ENCODE measurements at places on chromosomes 13 and 19. TPM values are rescaled to one million over a fixed set of nuclear protein-coding genes. Genes with fewer than 3 reads are reported as not detected.

FGF22 gene
- 0.71 TPM for polyA plus RNA-seq

IGFL3 gene
- polyA plus RNA-seq: not detected

SPTBN4 gene
- 4.6 TPM for polyA plus RNA-seq

STAP2 gene
- polyA plus RNA-seq: 61.5 TPM

RDH8 gene
- polyA plus RNA-seq: not detected

CCDC70 gene
- not detected for polyA plus RNA-seq

KIR2DL1 gene
- not detected for polyA plus RNA-seq

NUDT15 gene
- polyA plus RNA-seq: 19.7 TPM

IRGQ gene
- 9.5 TPM for polyA plus RNA-seq

PNMA8A gene
- 12.5 TPM for polyA plus RNA-seq

KCNC3 gene
- polyA plus RNA-seq: 9.1 TPM

TEX26 gene
- not detected for polyA plus RNA-seq
